ENCODE measurements at places on chromosomes 6 and 20. TPM values are rescaled to one million over a fixed set of nuclear protein-coding genes. Genes with fewer than 3 reads are reported as not detected.

The BTNL2 gene
- not detected for total RNA-seq

The CST1 gene
- total RNA-seq, result 0.44 TPM

The TCP11 gene
- not detected for total RNA-seq

The IBTK gene
- 35.0 TPM for total RNA-seq

The PRR18 gene
- 0.11 TPM for total RNA-seq

The MAN1A1 gene
- total RNA-seq, result 0.03 TPM

The KIF25 gene
- total RNA-seq, result 0.05 TPM

The CFAP206 gene
- 0.73 TPM for total RNA-seq

The KIAA0408 gene
- 6.8 TPM for total RNA-seq

The TULP1 gene
- not detected for total RNA-seq

The KIF16B gene
- 13.5 TPM for total RNA-seq

The F13A1 gene
- total RNA-seq, result not detected

The SMPDL3A gene
- total RNA-seq, result 4.4 TPM

The DCDC2 gene
- total RNA-seq, result 2.5 TPM

The SLC17A3 gene
- total RNA-seq, result 0.86 TPM

The PRSS35 gene
- total RNA-seq, result 0.07 TPM

The SLPI gene
- total RNA-seq, result 11.8 TPM

The OR2J3 gene
- not detected for total RNA-seq

The CST7 gene
- total RNA-seq, result not detected

The TINAG gene
- not detected for total RNA-seq

The MICAL1 gene
- 17.5 TPM for total RNA-seq

The SMOC2 gene
- not detected for total RNA-seq

The TTK gene
- 18.9 TPM for total RNA-seq

Measured in A549 treated with GW870086 at 1 μM for 4 hours (cell line).